Stimulated activated CD4-positive, alpha-beta T cell treated with anti-CD3 and anti-CD28 coated beads, Interleukin-4, amount 100 ng/mL, for 48 hours (primary cell): ENCODE measurements at places on chromosomes 13 and 19.

DNA sequence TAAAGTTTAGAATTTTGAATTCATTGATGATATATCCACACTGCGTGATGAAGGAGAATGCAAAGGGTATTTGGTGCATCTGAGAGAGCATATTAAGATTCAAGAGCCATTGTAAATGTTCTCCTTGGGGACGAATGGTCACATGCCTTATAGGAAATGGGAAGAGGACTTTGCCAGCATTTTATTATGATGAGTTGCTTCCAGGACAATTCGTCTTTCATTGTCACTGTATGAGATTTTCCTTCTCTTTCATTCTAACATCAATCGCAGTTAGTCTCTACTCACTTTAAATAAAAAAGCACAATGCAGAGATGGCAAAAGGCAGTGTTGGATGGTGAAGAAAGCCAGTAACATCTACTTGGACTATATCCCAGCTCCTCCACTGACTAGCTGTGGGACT, 21.4 kb downstream of the WDFY2 start:
- DNase-seq: no peak

GRCh38 chr19:54646331-54646841, 16.1 kb downstream of the LILRB1 start:
- no peak for DNase-seq

DNA sequence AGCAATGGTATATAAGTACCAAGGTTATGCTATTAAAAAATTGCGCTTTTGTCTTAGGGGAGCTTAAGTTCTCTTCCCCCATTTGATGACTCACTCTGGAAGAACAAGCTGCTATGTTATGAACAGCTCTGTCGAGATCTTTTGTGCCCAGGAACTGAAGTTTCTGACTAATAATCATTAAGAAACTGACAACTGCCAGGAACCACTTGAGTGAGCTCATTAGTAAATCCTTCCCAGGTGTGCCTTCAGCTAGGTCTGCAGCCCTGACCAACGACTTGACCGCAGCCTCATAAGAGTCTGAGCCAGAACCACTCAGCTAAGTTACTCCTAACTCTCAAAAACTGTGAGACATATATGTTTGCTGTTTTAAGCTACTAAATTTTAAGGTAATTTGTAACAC, 147.8 kb downstream of the SLITRK6 start:
- DNase-seq: no peak

- no peak for DNase-seq
Measured at GRCh38 chr13:24313439-24313838, 4.1 kb downstream of the C1QTNF9 start.

GRCh38 chr13:23990455-23990854, 93.2 kb upstream of the C1QTNF9B start:
- DNase-seq: no peak

DNA sequence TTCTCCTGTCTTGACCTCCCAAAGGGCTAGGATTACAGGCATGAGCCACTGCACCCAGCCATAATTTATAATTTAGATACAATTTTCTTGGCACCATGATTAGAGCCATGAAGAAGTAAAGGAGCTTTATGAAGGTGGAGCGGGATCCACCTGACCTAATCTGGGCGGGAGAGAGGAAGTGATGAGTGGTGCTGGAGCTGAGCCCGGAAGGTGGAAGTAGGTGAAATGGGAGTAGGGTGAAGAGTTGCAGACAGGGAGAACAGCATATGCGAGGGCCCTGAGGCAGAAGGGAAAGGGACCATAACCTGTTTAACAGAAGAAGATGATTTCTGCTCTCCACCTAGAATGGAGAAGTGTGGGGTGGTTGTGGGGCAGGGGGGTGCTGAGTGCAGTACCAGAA, 4.2 kb downstream of the BLOC1S3 start:
- no peak for DNase-seq

GRCh38 chr19:8208119-8208921, 850 bp upstream of the CERS4 start:
- DNase-seq: no peak

- no peak for DNase-seq
Measured at GRCh38 chr13:30714629-30715371, 20.5 kb upstream of the ALOX5AP start.

GRCh38 chr19:16340092-16340491, 15.5 kb downstream of the KLF2 start:
- no peak for DNase-seq

GRCh38 chr13:67769063-67769986, 539.2 kb upstream of the PCDH9 start:
- no peak for DNase-seq

GRCh38 chr13:110366733-110367132, 59.6 kb downstream of the COL4A2 start:
- DNase-seq: no peak

- DNase-seq: no peak
Measured at GRCh38 chr13:66640231-66640630, 589.9 kb downstream of the PCDH9 start.

DNA sequence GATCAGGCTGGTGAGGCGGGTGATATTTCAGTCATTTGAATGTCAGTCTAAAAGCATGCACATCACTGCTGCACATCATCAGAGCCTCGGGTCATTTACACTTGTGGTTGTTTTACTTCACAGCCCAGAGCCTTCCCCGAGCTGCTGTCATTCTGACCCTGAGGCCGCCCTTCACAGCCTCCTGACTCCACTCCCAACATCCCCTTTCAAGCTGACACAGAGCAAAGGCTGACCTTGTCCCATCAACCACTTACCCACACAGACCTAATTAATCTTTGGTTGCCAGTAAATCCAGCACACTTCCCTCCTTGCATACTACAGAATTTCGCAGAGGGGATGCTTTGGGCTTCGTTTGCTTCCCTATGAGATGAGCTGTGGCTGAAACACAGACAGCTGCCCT, 528.1 kb downstream of the DIAPH3 start:
- DNase-seq: no peak

GRCh38 chr13:44523146-44524015, 52.7 kb downstream of the TSC22D1 start:
- no peak for DNase-seq

DNA sequence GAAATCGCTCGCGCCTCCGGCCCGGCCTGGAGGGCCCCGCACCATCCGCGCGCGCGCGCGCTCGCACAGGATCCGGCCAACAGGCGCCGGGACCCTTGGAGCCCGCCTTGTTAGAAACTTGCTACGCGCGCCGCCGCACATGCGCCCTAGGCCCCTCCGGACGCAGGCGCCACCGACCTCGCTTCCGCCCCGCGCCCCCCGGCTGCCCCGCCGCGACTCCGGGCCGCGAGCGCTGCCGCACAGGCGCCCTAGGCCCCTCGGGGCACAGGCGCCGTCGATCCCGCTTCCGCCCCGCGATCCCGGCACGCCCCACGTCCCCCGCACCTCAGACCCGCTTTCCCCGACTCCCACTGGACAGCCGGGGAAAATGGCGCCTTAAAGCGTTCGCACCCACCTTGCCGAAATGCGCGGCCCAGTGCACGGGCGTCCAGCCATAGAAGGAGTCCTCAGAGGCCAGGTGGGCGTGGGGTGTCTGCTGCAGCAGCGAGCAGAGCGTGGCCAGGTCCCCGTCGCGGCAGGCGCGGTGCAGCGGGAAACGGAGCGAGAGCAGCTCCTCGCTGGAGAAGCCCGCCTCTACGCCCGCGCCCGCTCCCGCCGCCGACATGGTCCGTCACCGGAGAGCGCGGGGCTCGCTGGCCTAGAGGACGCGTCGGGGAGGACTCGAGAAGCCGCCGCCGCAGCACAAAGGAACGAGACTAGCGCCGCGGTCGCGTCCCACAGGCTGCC, 375 bp downstream of the ANKRD10 start:
- DNase-seq: peak; percentile 60

GRCh38 chr19:3783660-3784584, 2.3 kb downstream of the MATK start:
- peak; percentile 46 for DNase-seq

DNA sequence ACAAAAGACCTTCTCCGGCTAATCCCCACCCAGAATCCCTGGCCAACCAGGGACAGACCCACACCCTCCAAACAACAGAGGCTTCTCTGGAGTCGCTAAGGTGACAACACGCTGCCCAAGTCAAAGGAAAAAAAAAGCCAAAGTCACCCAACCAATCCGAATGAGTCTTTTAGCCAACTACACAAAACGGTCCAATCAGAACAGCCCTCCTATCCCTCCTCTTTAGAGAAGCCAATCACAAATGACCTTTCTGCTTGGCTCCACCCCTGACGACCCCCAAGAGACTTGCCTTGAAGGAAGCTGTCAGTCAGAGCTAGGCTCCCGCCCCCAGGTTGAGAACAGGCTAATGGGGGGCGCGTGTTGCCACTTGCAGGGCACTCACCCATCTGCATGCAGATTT, 6.6 kb upstream of the FBXW9 start:
- no peak for DNase-seq

- DNase-seq: peak; percentile 37
Measured at GRCh38 chr19:17522988-17523872, 11.8 kb downstream of the PGLS start.

- peak; percentile 64 for DNase-seq
Measured at GRCh38 chr19:42176990-42177685, 40.3 kb downstream of the DEDD2 start.

GRCh38 chr13:57264965-57265364, 98.0 kb downstream of the PRR20E start:
- DNase-seq: no peak

- peak; percentile 18 for DNase-seq
Measured at GRCh38 chr13:36850790-36851438, 31.9 kb downstream of the RFXAP start.

- DNase-seq: no peak
Measured at GRCh38 chr19:695352-695949, at the start of gene PRSS57. Gene PRSS57 (minus strand): TSS chr19:695452. CDS start chr19:695430, 22 bp downstream.

GRCh38 chr19:6032381-6032780, 54.4 kb upstream of the RANBP3 start:
- DNase-seq: no peak

- DNase-seq: no peak
Measured at GRCh38 chr19:17423429-17424208, 3.8 kb downstream of the MVB12A start.

DNA sequence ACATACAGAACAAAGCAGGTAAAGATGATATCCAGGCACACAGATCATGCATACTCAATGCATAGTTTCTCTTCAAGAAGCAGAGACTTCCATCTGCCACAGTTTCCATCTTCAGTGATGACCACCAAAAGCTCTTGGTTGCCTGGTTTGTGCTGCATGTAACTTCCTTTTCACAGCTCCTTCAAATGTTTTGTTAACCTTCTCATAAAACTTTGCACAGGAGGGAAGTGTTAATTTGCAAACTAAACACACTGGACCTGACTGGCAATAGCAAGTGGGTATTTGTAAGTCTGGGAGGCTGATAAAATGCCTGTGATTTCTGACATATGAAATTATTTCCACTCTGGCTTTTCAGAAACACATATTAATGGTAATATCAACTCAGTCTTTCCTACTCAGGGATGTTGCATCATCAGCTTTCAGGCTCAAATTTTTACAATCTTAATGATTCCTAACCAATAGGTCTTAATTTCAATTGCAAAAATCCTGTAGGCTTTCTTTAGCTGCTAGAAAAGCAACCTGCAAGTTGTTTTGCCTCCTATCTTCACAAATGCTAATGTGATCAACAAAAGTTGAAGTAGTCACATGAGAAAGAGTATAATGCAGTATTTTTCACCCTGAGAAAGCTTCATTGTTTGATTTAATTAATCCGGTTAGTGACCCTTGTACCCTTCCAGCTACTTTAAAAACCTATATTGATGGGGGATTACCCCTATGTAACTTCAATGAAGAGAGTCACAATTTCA, 575.6 kb downstream of the DIAPH3 start:
- no peak for DNase-seq

DNA sequence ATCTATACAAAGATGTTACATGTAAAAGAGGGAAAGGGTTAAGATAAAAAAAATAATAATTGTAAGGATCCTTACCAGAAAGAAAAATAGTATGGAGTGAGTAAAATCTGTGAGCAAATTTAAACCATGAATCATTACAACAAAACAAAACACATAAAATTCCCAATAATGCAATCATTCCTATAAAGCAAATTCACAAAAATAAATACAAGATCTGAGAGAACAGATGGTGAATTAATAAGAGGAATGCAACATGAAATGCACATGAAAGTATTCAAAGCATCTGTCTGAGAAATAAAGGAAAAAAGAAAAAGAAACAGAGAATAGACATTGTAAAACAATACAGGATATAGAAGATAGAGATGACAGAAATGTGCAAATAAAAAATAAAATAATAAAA, 681.5 kb upstream of the KLHL1 start:
- no peak for DNase-seq
